Epithelial cell of prostate (primary cell): ENCODE measurements at places on chromosomes 11 and 22.
A peak's percentile ranks its signal among the peaks of the same experiment; 100 is the strongest.

GRCh38 chr11:74702383-74703007 lies 28.7 kb downstream of the CHRDL2 start:
- DNase-seq = no peak

GRCh38 chr22:38335077-38335476 lies 17.8 kb upstream of the CSNK1E start:
- DNase-seq = no peak

- DNase-seq = peak; percentile 72
These were observed 77.0 kb downstream of the DDIAS start for GRCh38 chr11:82978422-82979099.

GRCh38 chr11:119206511-119207414 lies 624 bp downstream of the CBL start:
- DNase-seq = no peak

DNA sequence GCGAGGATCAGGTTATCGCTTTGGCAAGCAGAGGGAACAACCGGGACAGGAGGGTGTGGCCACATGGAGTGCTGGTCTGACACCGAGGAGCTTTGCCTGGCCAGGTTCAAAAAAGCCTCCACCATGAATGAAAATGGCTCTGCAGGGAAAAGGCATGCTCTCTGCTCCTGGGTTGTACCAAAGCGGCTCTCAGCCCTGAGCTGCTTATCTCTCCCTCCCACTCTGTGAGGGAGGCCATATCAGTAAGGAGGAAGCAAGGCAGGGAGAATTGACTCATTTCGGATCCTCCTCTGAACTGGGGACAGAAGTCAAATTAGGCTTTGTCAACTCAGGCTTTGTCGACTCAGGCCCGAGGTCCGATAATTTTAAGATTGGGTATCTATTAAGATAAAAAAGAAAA lies 82.9 kb upstream of the CRTAM start:
- DNase-seq = no peak

DNA sequence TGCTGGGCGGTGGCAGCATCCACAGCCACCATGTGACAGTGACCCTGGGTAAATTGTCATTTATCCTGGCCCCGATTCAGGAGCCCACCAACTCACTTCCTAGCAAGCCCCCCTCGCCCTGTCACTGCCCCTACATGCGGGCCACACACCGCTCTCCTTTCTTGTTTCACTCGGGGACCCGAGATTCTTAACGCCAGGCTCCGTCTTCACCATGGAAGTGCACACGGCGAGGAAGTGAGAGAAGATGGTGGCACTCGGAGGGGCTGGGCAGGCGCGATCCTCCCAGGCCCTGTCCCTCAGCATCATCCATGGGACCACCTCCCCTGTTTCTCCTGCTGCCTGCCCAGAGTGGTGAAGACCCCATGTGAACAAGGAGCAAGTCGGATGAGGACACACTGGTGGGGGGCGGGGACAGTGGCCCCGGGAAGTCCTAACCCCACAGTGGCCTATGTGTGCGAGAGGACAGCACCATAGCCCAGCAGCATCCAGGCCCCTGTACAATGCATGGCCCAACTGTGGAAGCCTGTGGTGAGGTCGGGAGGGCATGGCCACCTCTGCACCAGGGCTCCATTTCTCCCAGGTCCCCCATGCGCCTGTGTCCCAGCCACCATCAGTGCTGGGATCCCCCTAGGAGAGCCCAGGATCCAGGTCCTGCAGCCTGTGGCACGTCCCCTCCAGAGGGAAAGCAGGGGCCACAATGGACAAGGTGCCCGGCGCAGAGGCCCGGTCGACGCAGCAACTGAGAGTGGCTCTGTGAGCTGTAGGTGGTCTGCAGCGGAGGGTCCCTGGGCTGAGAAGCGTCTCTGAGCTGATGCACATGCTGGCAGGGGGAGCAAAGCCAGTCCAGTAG lies 262.8 kb downstream of the BRD1 start:
- DNase-seq = no peak

DNA sequence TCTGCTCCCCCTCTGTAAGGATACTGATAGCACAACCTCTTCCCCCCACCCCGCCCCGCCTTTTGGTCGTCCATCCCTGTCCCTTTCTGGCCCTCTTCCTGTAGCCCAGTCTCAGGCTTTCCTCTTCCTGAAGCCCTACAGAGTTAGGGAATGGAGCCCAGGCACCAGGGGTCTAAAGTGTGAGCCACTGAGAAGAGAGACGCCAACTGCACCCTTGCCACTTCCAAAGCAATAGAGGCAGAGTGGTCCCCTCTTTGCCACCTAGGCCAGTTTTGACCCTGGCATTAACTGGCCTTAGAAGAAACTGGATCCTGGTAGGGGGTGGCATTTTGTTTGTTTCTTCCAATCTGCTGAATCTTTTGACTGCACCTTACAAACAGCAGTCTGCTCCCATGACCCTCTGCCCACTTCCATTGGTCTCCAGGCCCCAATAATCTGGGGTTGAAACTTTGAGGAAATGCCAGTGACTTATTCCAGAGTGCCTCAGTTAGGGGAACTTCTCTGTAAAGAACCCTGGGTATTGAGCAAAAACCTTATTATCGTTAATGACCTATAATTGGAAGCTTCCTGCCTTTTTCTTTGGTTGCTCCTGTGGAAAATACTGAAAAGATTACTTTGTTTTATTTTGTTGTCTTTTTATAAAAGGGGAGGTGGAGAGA lies 9.7 kb upstream of the GRK2 start:
- no peak for DNase-seq

DNA sequence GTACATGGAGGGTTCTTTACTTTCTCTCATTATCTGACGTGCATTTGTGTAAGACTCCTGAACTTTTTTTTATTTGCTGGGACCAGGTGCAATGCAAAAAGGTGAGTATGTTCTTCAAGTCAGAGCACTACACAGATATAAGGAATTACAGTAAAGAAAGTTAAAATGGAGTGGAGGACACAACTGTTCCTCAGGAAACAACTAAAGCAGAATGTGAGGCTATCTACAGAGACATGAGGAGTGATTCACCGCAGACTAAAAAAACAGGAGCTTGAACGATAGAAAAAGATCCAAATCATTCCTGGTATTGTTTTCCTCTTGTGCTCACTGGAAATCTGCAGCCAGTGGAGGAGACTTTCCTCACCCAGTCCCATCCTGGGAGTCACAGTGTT lies 106.2 kb downstream of the ABTB2 start:
- no peak for DNase-seq

DNA sequence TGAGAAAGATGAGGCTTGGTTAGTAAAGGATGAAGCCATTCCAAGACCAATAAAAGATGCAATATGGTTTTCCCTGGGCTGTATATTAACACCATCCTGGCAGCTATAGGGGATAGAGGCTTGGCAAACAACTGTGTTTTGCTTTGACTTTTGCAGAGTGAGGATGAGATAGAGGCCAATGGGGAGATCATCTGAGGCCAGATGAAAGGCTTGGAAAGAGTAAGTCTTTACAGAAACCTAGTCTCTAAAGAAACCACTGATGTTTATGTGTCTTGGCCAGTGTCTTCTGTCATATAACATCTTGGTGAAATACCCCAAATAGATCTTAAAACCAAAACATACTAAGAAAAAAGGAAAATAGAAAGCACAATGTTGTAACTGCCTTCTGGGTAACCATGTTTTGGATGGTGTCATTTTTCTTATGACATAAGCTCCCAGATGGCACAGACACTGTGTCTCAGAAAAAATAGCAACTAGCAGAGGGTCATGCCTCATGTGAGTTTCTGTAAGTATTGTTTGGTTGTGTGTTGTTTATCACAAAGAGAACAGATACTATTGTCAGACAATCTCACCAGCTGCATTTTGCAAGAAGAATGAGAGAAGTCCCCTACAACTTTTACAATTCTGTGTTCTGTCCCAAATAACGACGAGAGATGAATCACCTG lies 305.4 kb downstream of the ST3GAL4 start:
- DNase-seq = no peak

DNA sequence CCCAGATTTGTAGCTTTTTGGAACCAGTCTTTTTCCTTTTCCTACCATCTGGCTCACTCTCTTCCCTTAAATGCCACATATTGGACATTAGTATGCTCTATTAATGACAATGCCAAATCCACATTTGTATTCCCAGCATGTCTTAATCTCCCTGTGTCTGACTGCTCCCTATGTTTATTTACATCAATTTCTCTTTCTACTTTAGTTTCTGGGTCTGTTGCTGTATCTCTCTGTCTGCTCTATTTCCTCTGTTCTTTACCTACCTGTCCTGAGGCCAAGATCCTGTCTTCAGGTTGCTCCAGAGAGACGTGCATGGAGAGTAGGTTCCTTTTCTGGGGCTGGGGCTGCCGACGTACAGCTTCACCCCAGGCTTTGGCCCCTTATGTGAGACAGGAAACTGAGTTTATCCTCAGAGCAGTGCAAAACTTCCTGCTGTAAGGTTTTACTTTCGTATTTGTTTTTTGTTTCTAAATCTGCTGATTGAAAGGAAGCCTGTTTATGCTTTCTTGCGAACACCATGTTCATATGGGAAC lies 25.6 kb downstream of the OR2AG2 start:
- DNase-seq = no peak

GRCh38 chr11:31582697-31583096 lies 73.1 kb downstream of the ELP4 start:
- no peak for DNase-seq

DNA sequence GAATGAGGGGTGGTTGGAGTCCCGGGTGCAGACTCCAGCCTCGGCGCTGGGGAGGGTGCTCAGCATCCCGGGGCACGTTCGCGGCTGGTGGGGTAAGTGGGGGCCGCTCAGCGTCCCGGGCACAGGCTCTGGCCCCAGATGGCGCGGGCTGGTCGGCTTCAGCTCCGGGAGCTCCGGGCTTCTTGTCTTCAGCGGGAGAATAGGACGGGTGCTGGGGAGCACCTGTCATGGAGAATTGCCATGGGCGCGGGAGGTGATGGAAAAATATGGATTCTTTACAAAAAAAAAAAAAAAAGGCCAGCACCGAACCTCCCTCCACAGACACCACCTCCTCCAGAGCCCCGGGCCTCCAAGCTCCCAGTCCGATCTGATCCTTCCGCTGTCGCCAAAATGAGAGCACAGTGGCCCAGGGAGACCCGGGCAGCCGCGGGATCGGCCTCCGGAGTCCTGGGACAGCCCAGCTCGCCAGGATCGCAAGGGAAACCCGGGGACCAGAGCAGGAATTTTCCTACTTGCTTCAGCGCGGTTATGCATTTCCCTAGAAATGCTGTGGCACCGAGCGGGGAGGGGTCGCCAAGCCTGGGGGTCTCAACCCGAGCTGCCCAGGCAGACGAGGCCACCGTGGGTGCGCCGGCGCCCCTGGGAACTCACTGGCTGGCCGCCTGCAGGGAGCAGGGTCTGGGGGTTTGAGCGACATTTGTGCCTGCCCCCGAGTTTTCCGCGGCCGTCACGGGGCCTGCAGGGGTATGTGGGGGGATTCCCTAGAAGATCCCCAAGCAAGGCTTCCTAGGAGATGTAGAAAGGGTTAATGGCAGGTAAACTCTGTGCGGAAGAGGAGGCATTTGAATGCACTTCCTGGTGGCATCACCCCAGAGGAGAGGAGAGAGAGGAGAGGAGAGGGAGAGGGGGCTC lies 1336.9 kb downstream of the BRD1 start:
- no peak for DNase-seq
